Stimulated activated CD8-positive, alpha-beta memory T cell treated with anti-CD3 and anti-CD28 coated beads, Interleukin-4, amount 100 ng/mL, for 1 hour (primary cell): ENCODE measurements at places on chromosomes 6 and 20.

GRCh38 chr6:113397236-113397635 is 459.9 kb upstream of the MARCKS start:
- DNase-seq: no peak

DNA sequence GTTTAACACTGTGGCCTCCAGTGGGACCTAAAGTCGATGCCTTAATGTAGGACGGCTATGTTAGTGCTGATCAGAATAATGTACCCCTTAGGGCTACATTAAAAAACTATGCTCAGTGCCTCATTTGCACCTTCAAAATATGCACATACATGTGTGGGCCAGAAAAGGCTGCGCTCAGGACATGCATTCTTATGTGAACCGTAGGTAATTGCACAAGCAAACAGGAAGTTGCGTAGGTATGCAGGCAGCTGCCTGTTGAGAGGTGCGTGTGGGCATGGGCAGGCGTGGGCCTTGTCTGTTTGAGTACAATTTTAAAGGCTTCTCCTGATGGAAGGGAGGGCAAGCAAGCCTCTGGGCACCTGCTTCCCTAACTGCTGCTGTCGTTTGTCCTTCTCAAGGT is 116.2 kb upstream of the JAG1 start:
- no peak for DNase-seq

GRCh38 chr20:50027611-50028105 is 44.9 kb downstream of the SNAI1 start:
- DNase-seq: no peak

GRCh38 chr6:45477790-45478189 is 100.1 kb upstream of the SUPT3H start:
- DNase-seq: no peak

DNA sequence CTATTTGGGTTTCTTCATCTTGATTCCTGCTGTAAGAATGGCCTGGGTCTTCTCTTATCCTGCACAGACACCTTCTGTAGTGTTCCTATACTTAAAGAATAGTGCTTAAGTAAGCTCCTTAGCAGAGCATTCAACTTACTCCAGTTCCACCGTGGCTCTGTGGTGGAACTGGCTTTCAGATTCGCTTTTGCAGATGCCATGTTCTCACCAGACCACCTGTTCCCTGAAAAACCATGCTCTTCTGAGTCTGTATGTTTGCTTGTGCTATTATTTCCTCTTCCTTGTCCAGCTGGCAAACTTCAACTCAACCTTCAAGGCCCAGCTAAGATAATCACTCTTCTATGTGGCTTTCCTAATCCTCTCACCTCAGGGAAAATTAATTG is 4.9 kb downstream of the ELMO2 start:
- DNase-seq: no peak

GRCh38 chr6:3990692-3991491 is 88.0 kb downstream of the FAM217A start:
- peak; percentile 34 for DNase-seq

DNA sequence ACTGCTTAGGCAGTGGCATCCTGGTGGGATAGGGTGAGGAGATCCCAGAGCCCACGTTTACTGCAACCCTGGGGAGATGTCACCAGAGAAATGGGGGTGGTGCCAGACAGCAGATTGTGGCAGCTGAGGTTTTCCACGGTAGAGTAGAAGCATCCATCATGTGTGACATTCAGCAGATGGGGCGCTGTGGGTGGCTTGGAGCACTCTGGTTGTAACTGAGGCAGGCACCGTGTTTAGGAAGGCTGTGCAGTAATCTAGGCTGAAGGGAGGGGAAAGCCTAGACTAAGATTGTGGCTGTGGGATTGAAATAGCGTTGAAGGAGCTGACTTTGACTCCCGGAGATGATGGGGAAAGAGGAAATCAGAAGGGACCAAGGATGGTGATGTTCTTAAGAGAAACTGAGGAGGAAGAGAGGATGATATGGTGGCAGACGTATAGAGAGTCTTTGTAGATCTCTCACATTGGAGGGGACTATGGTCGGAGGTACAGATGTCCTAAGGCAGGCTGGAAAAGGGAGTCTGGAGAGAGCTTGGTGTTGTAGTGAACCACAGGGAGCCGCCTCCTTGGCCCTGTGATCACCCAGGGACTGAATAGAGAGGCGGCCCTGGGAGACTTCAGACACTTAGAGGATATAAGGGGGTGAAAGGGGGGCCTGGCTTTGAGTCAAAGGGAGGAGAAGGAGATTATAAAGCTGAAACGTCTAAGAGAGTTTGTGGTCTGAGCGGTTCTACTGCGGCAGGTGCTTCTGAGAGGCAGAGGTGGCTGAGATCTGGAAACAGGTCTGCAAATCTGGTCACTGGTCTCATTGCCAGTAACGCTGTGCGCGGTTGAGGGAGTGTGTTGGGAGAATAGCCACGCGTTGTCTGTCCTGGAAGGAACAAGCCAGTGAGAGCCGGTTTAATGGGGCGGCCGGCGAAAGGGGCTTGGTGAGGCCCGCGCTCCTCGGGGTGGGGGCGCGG is 792 bp upstream of the MICA start:
- DNase-seq: peak; percentile 11
